ENCODE measurements at places on chromosomes 2 and 18. TPM values are rescaled to one million over a fixed set of nuclear protein-coding genes. Genes with fewer than 3 reads are reported as not detected.

DNA sequence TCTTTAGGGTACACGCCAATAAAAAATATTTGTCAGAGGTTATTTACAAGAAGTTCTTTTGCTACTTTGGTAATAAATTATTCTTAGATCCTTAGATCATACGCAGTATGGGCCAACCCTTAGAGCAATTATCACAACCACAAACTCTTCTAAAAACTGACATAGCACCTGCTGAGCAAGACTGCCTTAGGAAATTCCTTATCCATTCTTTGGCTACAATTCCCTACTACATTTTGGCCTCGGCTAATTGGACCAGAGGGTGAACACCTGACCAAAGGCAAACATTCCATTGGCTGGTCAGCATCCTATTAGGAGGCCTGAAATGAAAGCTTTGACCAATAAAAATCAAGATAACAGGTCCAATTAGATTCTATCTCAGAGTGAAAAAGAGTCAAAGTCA, 147.6 kb upstream of the CCDC68 start:
- H3K27me3 ChIP-seq: no peaks in the 10 kb centered on the region
- no peak overlapping the region for H3K4me3 ChIP-seq
- DNase-seq: no peak
- H3K4me1 ChIP-seq: 0 out of 2 replicates have a peak, but pooled peaks cover 2% of the 10 kb centered on the region
- no peaks in the 10 kb centered on the region for H3K36me3 ChIP-seq

DNA sequence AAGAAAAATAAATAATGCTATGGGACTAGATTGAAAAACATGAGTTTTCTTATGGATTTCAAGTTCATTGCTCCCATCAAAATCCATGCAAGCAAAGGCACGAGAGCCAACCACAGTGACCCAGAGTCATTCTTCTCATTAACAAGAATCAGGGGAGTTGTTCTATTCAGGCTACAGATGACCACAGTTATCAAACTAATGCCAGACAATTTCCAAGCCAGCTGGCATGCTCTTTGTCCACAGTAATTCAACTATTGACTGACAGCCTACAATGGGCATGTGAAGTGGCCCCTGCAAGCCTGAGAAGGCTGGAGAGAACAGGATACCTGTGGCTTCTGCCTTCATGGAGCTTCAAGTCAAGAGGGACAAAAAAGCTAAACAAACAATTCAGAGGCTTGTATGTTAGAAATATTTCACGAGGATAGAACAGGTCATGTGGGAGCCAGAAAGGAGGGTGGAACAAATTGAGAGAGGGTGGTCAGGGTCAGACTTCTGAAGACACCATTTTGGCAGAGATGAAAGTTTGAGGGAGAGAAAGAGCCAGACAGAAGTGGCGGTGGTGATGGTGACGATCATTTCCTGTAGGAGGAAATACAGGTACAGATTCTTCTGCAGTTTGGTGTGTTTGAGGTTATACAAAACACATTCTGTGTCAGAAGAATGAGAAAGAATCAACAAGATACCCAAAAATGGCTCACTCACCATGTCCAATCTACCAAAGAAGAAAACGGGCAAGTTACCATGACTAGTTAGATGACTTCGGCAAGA, 732.4 kb downstream of the RNF144A start:
- H3K36me3 ChIP-seq: peaks cover 9% of the 10 kb centered on the region
- no peaks in the 10 kb centered on the region for H3K4me1 ChIP-seq
- H3K27me3 ChIP-seq: no peaks in the 10 kb centered on the region

TEKT4 gene
- total RNA-seq: not detected

DNA sequence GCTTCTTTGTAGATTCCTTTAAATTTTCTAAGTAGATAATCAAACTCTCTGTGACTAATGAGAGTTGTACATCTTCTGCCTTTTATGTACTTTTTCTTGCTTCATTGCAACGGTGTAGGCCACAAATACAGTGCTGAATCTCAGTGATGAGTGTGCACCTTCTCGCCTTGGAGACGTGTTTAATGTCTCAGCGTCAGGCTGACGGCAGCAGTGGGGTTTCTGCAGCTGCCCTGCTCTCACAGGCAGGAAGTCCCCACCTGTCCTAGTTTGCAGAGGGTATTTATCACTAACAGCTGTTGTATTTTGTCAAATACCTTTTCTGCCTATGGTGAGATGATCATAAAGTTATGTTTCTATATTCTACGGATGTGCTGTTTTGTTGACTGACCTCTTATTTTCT, 13.3 kb downstream of the AGXT start:
- DNase-seq: no peak
- no peaks in the 10 kb centered on the region for H3K36me3 ChIP-seq
- H3K27ac ChIP-seq: no peak overlapping the region
- H3K27me3 ChIP-seq: no peaks in the 10 kb centered on the region
- no peaks in the 10 kb centered on the region for H3K4me1 ChIP-seq

Measured in H9 (cell line).